ENCODE measurements at places on chromosomes 6 and 20.

DNA sequence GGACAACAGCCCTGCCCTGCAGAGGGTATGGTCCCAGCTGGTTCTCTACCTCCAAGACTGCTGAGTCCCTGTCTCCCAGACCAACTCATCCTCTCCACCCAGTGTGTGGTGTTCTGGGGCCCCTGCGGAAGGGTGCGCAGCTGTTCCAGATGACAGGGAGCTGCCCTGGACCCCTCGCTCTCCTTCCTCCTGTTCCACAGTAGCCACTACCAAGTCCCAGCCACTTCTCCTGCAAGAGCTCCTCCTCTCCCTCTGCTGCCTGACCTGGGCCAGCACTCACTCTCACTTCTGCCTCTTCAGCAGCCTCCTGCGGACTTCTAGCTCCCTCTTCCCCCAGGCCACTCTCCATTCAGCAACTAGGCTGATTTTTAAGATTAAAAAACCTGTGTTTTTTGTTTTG lies 40.1 kb upstream of the TMEM181 start:
- DNase-seq = no peak

GRCh38 chr6:110041830-110042229 lies 63.7 kb downstream of the GPR6 start:
- DNase-seq = no peak

DNA sequence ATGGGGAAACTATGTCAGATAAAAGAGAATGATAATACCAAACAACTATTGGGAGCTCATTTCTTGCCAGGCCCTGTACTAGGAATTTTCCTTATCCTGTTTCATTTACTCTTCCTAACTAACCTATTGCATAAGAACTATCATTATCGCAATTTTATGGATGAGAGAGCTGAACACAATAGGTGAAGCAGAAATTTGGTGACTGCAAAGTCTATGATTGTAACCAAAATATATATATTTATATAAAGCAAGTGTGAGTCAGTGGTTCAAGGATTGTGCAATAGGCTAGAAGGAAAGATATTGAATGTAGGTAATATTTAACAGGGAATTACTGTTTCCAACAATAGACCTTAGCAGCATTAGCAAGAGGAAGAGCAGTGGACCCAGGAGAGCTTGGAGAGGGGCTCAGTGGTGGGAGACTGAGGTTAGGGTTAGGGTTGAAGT lies 181.1 kb upstream of the TENT5A start:
- DNase-seq = no peak

DNA sequence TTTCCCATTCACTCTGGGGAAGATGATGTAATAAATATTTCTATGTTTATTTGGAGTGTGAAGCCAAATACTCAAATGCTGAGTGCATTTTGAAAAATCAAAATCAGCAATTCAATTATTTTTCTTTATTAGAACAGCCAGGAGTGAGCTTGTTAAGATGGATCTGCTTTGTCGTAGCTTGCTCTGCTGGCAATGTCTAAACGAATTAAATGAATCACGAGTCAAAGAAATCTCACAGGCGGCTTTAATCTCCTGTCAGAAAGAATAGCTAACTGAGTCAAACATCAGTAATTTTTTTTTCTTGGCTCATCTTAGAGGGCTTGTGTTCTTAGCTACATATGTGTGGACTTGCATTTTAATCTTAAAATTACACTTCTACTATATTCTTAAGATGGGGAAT lies 100.2 kb upstream of the HMGN3 start:
- DNase-seq = peak; percentile 50

- no peak for DNase-seq
Observed at GRCh38 chr6:37551867-37552266, 52.2 kb upstream of the CCDC167 start.

GRCh38 chr6:84016029-84016428 lies 17.5 kb upstream of the MRAP2 start:
- DNase-seq = no peak

All from mammary epithelial cell (primary cell).